ENCODE measurements at places on chromosomes 3 and 15. TPM values are rescaled to one million over a fixed set of nuclear protein-coding genes. Genes with fewer than 3 reads are reported as not detected.
A peak's percentile ranks its signal among the peaks of the same experiment; 100 is the strongest.

Gene SEMA3B
- total RNA-seq: 87.0 TPM

Gene SLC6A11
- 0.12 TPM for total RNA-seq

DNA sequence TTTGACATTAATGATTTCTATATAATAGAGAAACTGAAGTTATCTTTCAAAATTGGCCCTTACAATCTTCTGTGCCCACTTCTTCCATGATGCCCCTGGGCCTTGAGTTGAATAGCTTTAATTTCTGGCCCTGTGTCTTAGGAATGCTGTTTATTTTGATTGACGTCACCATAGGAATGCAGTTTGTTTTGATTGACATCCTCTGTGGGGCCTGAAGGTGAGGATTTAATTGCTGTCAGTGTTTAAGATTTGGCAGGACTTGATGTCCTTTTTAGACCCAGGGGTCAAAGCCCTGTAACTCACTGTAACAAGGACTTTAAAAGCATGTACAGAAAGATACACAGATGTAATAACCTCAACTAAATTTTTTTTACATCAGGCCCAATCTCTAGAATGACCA is 83.3 kb downstream of the GLDN start:
- DNase-seq: no peak

GRCh38 chr3:15896500-15896899 is 98.7 kb upstream of the ANKRD28 start:
- no peak for DNase-seq

Gene XCR1
- total RNA-seq: 0.66 TPM

GRCh38 chr3:151387842-151388241 is 3.3 kb upstream of the P2RY12 start:
- no peak for DNase-seq

Gene HRG
- total RNA-seq: 0.49 TPM

- DNase-seq: no peak
These were observed 56.1 kb downstream of the CACNA2D2 start for GRCh38 chr3:50447290-50447840.

- no peak for DNase-seq
These were observed 218.3 kb downstream of the CTNNB1 start for GRCh38 chr3:41417574-41417973.

DNA sequence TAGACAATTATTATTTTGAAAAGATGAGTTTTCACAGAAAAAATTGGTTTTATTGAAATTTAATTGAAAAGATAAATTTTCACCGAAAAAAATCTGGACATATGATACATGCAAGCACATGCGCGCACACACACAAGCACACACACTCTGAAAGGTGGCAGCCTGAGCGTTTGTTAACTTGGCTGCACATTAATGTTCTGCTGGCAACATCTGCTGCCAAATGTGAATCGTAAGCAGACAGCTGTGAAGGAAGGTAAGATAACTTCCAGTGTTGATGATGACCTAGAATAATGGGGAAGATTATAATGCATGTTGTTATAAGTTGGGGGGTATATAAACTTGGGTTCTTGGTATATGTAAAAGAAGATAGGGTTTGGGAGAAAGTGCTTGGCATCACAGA is 18.4 kb upstream of the CMTM7 start:
- DNase-seq: no peak

Gene GJD2
- 0.20 TPM for total RNA-seq

DNA sequence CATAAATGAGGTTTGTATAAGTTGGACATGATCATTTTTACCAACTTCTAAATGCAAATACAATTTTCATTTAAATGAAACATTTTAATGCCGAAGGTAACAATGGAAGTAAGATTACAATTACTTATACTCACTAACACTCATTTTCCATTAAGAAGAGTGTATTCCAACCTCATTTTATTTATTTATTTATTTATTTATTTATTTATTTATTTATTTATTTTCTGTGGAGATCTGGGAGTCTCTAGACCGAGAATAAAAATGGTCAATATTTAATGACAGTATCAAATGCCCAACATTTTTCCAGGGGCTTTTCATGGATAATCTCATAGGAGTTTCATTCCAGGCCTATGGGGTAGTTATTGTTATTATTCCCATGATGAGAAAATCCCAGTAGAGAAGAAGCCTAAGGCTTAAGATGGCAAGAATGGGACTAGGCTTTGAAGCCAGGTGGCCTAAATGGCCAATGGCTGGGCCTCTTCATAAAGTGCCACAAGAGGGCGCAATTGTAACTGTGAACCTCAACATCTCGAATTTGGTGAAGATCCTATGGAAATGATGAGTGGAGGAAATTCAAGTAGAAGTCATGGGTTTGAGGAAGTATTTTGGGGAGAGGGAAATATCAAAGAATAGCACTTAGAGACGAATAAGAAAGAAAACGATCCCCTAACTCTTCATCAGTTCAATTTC is 21.3 kb downstream of the VGLL3 start:
- DNase-seq: no peak

DNA sequence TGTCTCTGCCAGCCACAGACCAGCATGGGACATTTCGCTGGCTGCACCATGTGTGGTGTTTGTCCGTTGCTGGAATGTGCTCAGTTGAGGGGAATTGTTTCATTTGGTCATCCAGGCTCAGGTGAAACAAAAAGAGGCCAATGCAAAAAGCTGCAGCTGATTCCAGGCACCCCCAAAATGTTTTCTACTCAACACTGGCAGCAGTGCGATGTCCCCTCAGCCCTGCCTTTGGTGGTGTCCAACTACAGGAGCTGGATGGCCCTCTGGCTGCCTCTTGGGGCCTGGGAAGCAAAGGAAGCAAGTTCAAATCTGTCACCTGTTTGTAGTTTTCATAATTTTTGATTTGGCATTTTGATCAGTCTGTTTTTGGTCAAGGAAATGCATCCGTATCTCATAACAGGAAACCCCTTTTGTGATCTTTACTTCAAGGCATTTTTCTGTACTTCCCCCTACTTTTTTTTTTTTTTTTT is 141.8 kb downstream of the EEFSEC start:
- DNase-seq: peak; percentile 4

DNA sequence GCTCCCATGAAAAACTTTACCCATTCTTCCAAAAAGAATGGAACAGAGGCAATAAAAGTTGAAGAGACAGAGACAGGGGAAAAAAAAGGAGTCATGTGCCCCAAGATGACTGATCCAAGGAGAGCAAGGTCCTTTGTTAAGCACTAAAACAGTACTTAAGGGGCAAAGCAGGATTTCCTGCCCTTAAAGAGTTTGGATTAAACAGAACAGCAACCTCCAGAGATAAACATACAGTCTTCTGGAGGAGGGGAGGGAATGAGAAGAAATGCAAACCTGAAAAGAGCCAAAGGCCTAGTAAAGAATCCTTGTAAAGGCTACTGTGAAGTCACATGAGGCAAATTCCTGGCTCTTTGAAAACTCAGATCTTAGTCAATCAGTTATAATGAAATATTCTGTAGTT is 38.2 kb downstream of the SHQ1 start:
- DNase-seq: no peak

DNA sequence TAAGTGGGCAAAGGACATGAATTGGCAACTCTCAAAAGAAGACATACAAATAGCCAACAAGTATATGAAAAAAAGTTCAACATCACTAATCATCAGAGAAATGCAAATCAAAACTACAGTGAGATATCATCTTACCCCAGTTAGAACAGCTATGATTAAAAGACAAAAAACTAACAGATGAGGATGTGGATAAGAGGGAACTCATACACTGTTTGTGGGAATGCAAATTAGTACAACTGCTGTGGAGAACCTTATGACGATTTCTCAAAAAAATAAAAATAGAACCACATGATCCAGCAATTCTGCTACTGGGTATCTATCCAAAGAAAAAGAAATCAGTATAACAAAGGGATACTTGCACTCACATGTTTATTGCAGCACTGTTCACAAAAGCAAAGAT is 28.6 kb downstream of the NEK10 start:
- no peak for DNase-seq

Gene CACNA1D
- 39.2 TPM for total RNA-seq

Gene VPS8
- total RNA-seq: 48.3 TPM

GRCh38 chr3:66642019-66642418 is 141.2 kb upstream of the LRIG1 start:
- no peak for DNase-seq

DNA sequence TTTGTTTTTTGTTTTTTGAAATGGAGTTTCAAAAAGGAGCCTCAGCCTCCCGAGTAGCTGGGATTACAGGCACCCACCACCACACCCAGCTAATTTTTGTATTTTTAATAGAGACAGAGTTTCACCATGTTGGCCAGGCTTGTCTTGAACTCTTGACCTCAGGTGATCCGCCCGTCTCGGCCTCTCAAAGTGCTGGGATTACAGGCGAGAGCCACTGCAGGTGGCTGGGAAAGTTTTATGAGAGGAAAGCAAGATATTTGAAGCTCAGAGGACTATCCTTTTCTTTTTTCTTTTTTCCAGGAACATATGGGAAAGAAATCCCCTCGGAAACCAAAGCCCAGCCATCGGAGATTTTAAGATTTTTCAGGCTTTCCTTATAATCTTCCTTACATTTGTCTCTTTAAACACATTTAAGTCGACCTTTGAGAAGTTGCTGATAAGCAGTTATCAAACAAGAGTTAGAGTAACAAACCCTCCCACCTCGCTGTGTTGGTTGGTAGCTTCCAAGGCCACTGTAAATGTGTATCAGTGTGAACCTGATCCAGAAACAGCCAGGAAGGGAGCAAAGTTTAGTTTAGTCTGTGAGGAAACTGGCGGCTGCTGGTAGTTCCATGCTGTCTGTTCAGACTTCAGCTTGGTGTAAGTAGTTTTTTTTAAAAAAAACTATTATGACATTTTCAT is 34.5 kb upstream of the MAP3K13 start:
- peak; percentile 82 for DNase-seq

DNA sequence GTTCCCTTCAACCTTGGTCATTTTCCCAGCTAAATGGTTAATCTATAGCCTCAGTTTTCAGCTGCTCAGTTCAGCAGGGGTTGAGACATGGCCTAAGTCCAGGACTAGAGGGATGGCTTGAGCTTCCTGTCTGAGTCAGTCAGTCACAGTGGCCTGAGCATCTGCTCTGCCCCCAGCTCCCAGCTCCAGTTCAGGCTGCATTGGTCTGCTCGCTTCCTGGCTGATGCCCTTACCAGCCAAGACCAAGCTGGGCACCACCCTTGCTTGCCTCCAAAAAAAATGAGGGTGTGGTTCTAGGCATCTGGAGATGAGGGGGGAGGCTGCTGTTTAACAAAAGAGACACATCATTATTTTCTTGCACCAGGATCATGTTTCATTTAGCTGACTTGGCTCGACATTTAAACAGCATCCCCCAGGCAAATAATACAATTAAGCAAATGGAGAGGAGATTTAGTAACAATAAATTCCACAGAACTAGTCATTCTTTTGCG is 70.7 kb downstream of the WNT5A start:
- no peak for DNase-seq

- no peak for DNase-seq
These were observed 83.0 kb downstream of the CNTN3 start for GRCh38 chr3:74531491-74531890.

DNA sequence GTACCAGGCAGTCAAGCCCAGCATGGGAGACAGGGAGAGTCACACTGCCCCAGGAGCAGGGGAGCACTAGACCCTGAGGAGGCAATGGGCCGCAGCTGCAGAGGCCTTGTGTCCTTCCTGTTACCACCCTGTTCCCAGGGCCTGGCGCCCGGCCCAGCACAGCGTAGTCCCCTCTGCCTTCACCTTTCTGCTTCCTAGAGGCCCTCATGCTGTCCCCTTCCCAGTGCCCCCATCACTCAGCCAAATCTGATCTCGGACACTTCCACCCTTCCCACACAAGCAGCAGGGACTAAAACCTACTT is 6.9 kb upstream of the TBC1D2B start:
- no peak for DNase-seq

DNA sequence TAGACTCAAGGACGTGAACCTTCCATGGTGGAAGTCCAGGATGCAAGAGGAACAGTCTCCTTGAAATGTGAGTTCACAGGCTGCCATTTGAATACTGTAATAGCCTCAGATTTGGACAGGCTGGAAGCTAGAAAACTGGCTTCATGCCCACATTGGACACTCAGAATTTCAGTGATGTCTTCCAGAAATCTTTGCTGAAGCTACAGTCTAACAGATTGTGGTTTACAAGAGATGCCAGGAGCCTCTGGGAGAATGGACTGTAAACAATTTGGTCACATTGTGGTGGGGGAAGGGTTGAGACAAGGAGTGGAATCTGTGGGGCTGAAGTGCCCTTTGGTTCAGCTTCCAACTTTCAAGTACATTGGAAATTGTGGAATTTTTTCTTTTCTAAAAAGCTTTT is 252.0 kb upstream of the PROK2 start:
- peak; percentile 59 for DNase-seq

GRCh38 chr3:8938021-8938420 is 25.3 kb downstream of the RAD18 start:
- no peak for DNase-seq

DNA sequence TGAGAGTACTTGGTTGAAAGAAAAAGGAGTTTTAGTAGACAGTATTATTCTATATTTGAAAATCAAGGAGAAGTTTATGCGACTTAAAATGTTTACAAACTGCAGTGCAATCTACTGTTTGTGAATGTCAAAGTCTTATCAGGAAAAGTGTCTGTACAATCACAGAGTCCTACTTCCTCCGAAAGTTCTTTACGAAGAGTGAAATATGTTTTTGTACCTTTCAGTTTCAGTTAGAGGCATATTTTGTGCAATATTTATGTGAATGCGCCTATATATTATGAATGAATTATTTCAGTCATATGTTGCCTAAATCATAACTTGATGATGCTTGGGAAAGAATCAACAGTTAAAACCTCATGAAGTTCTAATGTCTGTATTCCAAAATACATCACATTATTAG is 31.5 kb downstream of the NGRN start:
- DNase-seq: no peak

- no peak for DNase-seq
These were observed 61.8 kb downstream of the ARHGEF26 start for GRCh38 chr3:154182975-154183374.

Gene PRSS50
- 0.17 TPM for total RNA-seq

DNA sequence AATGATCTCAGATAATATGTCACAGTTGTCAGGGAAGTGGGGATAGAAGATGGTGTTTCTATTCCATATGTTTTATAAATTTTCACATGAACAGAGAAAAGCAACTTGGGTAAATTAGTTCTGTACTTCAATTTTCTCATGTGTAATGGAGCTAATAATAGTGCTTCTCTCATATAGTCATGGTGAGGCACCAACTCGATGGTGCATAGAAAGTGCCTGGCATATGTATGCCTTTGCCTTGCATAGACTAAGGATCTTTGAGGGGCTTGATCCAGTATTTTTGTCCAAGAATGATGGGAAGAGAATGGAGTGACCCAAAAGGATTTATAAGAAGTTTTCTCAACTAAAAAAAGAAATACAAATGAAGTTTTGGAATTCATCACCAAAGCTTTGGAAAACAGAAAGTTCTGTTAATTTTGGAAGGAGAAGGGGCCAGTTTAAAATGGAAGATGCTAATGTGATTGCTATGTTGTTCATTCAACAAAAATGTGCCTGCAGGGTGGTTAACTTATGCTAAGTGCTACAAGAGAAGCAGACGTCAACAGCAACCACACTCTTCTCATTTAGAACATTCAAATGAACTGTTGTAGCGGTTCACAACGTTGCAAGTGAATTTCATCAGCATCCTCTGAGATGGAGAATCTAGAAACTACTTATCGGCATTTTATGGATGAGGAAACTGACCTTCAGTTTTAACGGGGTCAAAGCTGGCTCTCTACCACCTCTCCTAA is 86.1 kb downstream of the RTP4 start:
- DNase-seq: no peak

GRCh38 chr15:61682891-61683735 is 377.1 kb downstream of the VPS13C start:
- no peak for DNase-seq

GRCh38 chr15:100516643-100517512 is 11.9 kb downstream of the CERS3 start:
- no peak for DNase-seq

Gene NRG4
- not detected for total RNA-seq

Gene CD276
- total RNA-seq: 51.9 TPM

GRCh38 chr15:92638291-92638708 is 17.3 kb downstream of the FAM174B start:
- peak; percentile 44 for DNase-seq

Gene GREM1
- 293 TPM for total RNA-seq
